CD4-positive, alpha-beta T cell treated with Interleukin-10 for 1 hour (primary cell): ENCODE measurements at places on chromosomes 7 and 10.

DNA sequence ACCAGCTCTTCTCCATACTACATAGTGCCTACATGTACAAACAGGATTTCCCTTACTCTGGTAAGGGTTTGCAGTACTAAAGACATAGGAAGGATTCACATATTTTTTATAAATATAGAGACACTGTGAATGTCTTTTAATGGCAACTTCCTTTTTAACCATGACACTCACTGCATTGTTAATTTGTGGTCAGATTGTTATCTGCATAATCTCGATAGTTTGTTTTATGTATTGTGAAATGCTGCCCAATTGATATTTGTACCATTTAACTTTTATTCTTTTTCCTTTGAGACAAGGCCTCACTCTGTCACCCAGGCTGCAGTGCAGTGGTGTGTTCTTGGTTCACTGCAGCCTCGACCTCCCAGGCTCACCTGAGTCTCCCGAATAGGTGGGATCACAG is 39.7 kb downstream of the SP8 start:
- no peak for DNase-seq

DNA sequence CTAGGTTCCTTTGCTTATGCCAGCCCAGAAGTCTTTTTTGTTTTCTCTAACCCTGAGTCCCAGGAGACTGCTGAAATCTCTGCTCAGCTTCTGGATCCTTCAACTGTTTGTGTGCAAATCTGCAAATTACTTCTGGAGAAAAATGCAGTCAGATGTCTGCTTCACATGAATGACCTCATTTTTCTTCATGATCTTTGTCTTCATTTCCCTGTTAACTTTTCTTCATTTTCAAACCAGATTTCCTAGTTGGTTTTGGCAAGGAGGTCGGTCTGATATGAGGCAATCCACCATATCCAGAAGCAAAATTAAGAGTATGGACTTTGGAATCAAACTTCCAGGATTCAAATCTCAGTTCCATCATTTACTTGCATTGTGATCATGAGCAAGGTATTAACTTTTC is 66.8 kb downstream of the ZNF503 start:
- no peak for DNase-seq

DNA sequence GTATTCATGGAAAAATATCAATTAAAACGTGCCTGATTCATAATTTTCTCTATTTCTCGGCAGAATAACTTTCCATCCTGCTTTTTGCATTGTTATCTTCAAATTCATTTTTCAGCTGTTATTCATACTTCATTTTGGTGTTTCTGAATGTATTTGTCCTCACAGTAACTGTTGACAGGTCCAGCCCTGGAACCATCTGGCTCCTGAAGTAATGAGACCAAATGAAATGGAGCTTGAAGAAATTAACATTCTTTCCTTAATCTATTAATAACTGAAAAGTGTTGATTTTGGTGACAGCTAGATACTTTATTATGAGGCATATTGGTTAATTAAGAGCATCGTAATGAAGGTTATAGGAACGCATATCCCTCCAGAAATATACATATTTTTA is 257.0 kb upstream of the MINDY3 start:
- no peak for DNase-seq

GRCh38 chr10:5526691-5527331 is 2.0 kb downstream of the CALML3 start:
- DNase-seq, result no peak

DNA sequence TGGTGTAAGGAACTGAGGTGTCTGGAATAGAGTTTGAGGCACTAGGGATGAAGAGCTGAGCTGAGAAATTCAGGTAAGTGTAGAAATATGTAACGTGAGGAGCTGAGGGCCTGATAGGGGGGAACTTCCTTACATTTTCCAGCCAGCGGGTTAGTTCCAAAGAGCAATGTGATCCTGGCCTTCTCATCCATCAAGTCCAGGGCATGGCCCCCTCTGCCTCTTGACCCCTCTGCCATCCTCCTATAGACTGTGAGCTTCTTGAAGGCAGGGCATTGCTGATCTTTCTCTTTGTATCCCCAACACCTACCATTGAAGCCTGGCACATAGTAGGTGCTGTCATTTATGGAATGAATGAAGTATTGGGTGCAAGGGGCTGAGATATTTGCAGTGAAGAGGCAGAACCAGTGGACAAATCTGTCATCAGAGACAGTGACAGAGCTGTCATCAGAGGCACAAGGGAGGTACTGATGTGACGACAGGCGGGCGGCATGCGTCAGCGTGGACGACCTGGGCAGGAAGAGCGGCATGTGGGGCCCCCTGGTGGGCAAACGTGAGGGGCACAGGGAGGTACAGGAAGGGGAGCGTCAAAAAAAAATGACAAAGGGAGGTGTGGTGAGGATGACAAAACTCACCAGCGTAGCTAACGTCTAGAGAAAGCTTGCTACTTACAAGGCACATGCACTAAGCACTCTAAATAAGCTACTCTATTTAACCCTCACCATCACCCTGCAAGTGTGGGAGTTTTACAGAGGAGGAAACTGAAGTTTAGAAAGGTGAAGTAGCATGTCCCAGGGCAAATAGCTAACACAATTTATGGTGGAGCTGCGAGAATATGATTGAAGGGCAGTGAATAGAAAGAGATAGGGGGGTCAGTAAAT is 5.2 kb upstream of the CAMK2G start:
- DNase-seq, result peak; percentile 95

DNA sequence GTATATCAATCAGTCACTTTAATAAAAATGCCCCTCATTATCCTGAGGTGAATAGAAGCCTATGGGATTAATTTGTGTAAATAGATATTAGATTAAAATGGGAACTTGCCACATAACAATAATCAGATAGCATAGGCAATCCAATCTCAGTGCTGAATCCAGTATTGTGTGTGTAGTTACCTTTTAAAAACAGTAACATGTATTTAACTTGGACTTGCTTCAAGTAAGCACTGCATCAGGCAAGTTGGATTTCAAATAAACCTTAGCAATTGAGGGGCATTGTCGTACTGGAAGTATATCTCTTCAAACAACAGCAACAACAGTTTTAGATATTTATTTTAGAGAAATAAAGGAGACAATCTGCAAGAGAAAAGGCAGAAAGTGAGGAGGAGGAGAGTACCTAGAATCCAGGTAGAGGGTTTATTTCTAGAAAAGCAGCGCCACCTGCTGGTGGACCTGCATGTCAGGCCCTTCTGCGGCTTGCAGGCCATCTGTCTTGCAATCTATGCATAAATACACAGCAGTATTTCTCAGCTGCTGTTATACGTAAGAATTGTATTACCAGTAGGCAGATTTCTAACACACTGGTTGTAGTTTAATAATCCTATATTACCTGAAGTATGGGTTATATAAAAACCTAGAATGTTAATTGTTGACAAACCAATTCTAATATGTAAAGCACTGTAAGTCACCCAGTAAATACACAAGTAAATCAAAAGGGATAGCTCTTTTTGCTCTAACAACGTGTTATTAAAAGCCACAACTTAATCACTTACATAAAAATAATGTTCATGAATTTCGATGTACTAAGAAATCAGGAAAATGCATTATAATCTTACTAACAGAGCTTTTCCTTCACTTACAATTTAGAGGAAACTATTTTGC is 652.8 kb downstream of the KCNMA1 start:
- peak; percentile 46 for DNase-seq

DNA sequence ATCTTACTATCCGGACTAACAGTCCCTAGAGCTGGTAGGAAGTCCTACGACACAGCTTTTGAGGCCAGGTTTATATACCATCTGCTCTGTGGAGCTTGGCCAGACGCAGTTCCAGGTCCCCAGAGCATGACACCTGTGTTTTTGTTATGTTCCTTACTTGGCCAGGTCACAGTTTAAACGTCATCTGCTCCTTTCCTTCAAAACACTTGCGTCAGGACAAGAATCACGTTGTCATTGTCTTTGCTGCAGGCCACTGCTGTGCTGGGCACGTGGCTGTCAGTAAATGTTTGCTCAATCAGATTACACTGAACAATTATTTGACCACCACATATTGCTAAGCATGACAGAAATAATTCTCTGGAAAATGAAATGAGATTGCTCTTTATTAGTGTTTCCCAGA is 23.9 kb downstream of the SLC18A2 start:
- no peak for DNase-seq

- DNase-seq, result no peak
Observed at GRCh38 chr7:142228537-142229104, 29.2 kb downstream of the PRSS58 start.

- DNase-seq, result no peak
Observed at GRCh38 chr10:75287697-75288096, 51.9 kb upstream of the COMTD1 start.

DNA sequence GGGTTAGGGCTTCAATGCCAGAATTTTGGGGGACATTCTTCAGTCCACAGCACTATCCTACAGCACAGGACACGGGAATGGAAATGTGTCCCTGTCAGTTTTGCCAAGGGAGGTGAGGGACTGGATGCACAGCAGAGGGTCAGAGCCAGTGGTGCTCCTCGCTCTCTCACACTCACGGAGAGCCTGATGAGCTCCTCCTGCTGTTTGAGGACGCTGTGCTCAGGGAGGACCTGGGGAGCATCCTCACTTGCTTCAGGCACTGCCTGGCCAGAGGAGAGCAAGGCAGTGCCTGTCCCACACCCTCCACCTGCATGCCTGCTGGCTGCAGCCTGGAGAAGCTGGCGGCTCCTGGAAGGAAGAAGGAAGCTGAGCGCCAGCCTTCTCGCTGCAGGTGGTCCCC is 58.6 kb downstream of the RAMP3 start:
- DNase-seq, result no peak

DNA sequence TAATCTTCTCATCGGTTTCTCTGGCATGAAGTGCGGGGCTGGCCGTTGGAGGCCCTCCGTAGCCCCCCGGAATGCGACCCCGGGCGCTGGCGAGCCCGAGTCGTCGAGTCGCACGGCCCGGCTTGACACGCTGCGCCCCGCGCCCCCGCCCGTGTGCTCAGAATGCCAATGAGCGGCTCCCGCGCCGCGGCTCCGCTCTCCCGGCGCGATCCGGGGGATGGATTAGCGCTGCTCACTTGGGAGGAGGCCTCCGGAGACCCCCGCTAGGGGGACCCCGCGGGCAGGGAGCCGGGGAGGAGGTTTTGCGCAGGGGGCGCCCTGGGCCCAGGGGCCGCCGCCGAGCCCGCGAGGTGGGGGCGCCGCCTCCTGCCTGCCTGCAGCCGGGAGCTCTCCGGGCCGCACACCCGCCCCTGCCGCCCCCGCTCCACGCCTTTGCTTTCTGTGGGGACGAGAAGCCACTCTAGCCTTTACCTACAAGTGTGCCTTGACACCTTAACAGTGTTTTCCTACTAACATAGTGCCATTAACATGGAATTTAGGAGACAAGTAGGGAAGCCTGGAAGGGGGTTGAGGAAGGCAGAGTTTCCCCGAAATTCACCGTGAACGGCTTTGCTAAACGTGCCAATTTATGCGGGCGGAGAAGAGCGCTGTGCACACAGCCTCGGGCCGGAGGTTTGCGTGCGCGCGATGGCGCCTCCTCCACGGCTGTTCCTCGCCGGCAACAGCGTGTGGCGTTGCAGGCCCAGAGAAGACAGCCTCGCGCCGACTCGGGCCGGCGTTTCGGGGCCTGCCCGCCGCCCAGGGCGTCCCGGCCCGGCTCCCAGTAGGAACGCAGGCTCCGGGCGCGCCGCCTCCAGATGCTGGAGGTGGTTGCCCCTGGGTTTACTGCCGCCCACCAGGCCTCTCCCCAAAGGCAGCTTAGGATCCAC is 7.1 kb downstream of the SHH start:
- DNase-seq, result peak; percentile 41

GRCh38 chr10:65342245-65342644 is 1583.6 kb upstream of the LRRTM3 start:
- no peak for DNase-seq

- no peak for DNase-seq
Observed at GRCh38 chr7:36315309-36315944, 74.2 kb upstream of the ANLN start.

DNA sequence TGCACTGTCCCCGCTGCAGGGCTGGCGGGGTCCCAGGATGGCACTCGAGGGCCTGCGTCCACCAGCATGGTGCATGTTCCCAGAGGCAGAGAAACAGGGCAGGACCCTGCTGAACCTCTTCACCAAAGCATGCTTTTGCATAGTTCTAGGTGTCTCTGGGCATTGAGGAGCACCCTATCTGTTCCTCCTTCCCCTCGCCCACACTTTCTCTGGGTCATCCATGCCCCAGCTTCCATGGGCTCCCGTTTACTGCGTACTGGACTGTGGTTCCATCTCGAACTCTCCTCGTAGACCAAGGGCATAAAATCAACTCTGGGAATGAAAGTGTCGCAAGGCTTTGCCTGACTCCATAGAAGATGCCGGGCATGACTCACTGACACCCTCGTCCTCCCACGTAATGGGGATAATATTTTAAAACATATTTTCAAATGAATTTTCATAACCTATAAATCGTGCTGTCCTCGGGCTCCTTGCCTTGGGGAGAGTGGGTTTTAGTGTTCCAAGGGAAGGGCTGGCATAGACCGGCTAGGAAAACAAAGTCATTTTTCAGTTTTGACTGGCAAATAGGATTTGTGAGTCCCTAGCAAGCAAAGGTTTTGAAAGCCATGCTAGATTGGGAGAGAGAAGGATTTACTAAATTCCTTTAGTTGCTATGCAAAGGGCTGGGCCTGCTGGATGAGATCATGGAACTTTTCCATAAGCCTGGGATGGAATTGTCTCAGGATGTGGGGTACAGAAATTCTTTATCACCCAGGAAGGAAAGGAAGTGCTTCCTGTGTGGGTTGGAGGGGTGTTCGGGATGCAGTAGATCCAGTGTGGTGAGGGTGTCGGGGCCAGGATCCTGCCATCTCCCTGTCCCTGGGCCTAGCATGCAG is 498.7 kb upstream of the MKI67 start:
- no peak for DNase-seq

- DNase-seq, result no peak
Observed at GRCh38 chr10:20257422-20257821, 441.2 kb downstream of the PLXDC2 start.

- no peak for DNase-seq
Observed at GRCh38 chr7:121833991-121834390, 39.0 kb upstream of the PTPRZ1 start.

DNA sequence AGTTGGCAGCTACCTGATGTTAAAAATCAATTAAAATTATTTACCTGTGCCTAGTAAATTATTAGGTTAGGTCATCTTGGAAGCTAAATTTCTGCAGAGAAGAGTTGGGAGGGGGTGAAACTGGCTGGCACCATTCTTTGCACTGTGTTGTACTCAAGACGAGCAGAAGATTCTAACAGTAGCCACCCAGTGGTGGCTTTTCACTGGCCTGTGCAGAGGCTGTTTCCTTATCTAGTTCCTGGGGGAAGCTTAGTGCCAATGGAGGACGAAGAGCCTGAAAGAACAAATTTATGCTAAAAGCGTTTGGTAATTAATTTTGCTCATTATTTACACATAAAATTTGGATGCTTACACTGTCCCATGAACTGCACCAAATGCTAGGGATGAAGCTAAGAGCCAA is 595.3 kb downstream of the XPNPEP1 start:
- DNase-seq, result no peak

DNA sequence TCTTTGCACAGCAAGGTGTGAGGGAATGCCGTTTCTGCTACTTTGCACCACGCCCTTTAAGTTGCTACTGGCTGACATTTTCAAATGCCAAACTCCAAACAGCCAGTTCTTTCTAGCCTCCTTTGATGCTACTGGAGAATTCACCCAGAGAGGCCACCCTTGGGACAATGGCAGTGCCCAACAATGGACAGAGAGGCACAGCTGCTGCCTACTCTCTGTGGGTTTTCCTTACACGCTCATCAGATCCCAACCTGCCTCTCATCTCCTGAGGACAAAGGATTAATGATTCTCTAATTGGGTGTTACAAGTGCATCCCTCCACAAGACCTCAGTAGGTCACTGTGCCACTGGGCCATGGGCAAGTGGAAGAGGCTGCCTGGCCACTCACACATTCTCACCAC is 105.8 kb downstream of the COBL start:
- DNase-seq, result no peak
